ENCODE measurements at places on chromosomes 5 and 9.

- no peak for DNase-seq
Observed at GRCh38 chr5:152649609-152650008, 244.5 kb upstream of the NMUR2 start.

DNA sequence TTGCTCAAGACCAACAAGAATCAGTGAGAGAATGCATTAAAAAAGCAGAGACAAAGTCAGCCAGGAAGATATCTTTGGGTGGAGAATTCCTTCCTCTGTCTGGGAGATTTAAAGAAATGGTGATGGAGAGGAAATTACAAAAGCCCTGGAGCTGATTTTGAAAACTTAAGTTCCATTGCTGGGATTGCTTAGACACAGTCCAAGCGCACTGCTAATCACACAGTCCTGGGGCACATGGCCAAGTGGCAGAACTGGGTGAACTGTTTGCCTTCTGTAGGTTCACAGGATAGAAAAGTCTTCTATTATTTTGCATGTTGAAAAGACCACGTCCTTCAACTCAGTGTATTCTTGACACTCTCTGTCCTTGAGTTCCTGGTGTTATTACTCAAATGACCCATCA, 284.9 kb upstream of the FBXL7 start:
- no peak for DNase-seq

DNA sequence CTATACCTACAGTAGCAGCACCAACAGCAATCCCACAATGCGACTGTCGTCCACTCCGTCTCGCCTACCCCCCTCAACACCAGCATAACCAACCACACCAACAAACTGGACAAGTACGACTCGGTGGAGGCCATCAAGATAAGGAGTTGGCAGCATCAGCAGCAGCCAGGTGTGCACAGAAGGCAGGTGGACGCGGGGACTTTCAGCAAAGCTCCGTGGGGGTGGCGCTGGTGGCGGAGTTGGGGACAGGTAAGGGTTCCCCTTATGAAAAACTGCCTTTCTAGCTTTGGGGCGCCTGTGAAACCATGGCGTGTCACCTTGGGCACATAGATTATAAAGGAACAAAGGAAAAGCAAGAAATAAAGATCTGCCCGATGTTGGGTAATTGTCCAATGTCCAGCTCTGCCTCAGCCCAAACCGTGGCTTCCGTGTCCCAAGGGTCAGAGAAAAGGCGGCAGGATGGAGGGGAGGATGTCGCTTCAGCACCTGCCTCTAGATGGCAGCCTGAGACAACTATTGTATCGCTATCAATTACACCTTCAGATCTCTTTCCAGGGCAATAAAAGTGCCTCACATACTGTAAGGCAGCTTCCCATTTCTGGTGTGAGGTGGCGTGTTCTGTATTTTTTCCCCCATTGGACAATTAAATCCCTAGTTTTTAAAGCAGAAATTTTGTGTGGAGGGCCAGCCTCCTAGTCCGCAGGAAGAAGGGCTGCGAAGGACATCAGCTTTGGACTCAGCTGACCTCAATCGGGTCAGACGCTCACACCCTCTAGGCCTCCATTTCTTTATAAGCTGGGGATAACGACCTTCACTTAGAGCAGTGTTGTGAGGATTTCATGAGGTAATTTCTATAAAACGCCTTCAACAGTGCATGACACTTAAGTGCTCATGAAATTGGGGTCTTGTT, 58.8 kb downstream of the MTRR start:
- DNase-seq, result no peak

- DNase-seq, result no peak
Observed at GRCh38 chr9:126327006-126327713, 531 bp downstream of the MVB12B start.

DNA sequence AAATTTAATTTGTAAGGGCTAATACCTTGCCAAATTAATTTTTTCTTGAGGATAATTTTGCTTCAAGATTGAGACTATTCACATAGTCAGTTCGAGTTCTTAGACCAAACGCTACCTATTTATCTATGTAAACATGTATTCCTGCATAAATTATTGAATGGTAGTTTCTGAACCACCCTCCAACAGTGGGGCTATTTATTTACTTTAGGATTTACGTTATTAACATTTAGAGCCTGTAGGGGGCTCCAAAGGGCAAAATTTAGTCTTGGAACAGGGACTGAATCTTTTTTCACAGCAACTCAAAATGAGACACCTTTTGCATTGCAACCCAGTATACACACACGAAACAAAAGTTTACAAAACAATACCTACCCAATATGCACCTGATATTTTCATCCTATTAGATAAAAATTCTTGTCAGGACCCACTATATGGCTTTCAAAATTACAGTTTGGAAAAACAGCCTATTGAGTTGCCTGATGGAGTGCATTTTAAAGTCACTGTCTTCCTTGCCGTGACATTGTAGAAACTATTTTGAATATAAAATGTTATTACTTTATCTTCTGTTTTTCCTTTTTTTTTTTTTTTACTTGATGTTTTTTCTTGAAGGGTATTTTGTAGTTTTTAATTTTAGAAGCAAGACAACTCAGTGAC, 47.1 kb upstream of the POU4F3 start:
- DNase-seq, result no peak

- DNase-seq, result no peak
Observed at GRCh38 chr9:130973686-130974281, 34.7 kb upstream of the FIBCD1 start.

DNA sequence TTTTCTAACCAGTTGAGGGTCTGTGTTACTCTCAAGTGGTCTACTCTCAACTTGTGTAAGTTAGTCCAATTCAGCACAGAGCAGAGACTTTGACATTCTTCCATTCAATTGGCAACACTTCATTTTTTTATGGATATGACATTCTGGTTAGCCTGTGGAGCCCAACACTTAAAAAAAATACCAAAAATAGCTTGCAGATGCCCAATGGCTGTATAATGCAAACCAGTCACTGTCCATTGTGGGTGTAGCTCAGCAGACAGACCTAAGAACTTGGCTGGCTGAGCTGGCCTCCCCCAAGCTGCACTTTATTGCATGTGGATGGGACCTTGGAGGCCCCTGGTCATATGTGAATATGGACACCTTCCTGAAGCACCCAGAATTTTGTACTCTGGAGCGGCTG, 103.2 kb downstream of the DPYSL3 start:
- no peak for DNase-seq

GRCh38 chr9:129319938-129320481, 141.9 kb upstream of the IER5L start:
- no peak for DNase-seq

DNA sequence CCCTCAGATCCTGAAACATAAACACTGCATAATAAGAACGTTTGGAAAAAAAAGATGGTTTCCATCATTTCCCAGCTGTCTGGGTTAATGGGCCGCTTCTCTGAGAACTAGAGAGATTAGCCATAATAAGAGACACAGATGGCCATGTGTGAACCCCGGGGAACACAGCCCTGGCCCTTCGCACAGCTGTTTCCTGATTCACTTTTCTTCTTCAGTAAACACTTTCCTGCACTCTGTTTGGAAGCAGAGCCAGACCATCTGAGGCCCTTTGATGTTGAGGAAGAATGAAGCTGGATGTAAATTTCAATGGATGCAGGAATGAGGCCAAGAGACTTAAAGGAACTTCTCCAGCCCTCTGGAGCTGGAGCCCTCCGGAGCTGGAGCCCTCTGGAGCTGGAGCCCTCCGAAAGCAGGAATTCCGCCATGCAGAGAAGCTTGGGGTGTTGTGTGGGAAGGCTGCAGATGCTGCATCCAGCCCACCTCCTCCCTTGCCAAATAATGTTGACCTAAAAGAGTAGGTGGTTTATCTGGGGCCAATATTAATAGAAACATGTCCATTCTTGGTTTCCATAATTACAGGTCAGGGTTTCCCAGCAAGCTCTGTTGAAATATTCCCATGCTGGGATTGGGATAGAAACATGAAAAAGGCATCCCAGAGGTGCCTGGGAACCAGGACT, 218.9 kb downstream of the NXNL2 start:
- no peak for DNase-seq

GRCh38 chr9:124146031-124146561, 111.7 kb upstream of the NEK6 start:
- no peak for DNase-seq

- DNase-seq, result no peak
Observed at GRCh38 chr5:41246376-41246775, 33.0 kb upstream of the C6 start.
